ENCODE measurements at places on chromosomes 7 and 10. TPM values are rescaled to one million over a fixed set of nuclear protein-coding genes. Genes with fewer than 3 reads are reported as not detected.

Gene RPEL1
- total RNA-seq = not detected

- DNase-seq = no peak
Measured at GRCh38 chr7:33981226-33981625, 75.9 kb downstream of the BMPER start.

DNA sequence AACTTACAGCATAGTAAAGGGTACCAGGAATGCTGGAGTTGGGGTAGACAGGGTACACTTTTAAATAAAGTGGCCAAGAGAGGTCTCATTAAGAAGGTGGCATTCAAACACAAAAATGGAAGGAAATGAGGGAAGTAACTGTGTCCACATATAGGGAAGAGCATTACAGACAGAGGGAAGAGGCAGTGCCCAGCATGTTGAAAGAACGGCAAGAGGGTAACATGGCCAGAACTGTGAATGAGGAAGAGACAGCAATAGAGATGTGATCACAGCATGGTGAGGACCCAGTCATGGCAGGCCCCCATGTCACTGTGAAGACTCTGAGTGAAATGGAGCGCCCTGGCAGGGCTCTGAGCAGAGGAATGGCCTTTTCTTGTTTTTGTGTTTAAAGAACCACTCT is 35.1 kb upstream of the ZNRF2 start:
- DNase-seq = no peak

DNA sequence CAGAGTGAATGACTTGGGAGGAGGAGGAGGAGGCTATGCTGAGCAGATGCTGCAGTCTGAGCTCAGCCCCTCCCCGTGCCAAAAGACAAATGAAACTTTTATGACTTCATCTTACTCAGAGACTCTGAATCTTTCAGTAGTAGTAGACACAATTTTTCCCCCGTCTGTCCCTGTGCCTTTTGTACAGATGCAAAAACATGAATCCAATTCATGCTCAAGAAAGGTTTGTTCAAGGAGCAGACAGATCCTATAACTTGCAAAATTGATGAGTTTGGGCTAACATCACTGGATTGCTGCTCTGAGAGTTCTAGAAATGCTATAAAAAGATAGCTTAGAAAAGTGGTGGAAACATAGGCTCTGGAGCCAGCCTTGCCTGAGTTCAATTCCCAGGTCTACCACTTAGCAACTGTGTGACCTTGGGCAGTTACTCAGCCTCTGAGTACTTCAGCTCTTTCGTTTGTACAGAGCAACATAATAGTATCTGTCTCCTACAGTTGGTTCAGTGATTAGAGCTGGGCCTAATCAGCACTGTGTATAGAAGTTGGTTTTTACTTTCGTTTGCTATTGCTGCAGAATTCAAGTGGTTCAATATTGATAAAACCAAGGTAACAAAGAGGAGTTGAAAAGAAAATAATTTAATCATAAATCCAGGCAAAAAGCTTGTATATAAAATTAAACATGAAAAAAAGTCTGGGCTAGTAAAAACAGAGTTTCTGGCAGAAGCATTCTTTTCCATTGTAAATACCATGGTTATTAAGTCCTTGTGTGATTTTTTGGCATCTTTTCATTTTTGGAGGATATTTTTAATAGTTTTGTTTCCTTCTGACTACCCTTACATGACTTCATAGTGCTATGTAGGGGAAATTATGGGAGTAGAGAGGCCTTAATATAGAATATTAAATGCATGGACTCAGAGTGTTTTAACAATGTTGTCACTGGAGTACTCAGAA is 174.2 kb upstream of the ZNF32 start:
- no peak for DNase-seq

Gene PLEKHS1
- total RNA-seq = 23.6 TPM

GRCh38 chr7:95330204-95330960 is 6.0 kb upstream of the PON1 start:
- no peak for DNase-seq

DNA sequence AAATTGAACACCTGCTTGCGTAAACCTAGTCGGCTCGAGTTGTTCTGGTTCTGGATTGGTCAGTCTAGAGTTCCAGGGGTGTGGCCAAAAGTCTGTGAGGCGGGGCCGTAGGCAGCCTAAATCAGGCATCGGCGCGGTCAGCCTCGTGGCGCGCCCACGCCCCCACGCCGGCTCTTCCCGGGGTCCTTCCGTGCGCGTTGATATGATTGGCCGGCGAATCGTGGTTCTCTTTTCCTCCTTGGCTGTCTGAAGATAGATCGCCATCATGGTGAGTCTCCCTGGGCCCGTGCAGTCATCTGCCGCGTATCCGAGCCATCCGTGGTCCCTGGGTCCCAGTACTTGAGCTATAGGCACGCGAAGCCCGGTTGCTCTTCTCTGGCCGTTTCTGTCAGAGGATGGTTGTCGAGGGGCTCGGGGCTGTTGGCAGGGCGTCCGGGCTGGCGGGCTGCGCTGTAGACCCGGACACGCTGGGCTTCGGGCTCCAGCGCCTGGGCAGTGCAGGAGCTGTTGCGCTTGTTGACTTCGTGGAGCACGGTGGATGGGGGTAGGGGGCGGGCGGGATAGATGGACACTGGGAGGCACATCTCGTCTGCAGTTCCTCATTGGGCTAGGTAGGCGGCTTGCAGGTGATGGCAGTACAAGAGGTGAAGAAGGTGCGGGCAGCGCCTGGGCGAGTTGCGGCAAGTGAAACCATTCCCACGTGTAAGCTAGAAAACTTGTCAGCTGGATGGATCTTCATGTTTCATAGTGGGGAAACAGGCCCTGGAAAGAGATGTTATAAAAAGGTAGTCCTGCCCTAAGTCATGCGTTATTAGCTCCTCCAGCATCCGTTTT is at the start of gene RPS24:
TSS of gene RPS24 (plus strand) at position 227 of the 834 bp plus-strand sequence. CDS start at position 266, 39 bp downstream.
- peak; percentile 92 for DNase-seq

Gene TAS2R4
- 4.2 TPM for total RNA-seq

Gene RBM17
- 68.2 TPM for total RNA-seq

DNA sequence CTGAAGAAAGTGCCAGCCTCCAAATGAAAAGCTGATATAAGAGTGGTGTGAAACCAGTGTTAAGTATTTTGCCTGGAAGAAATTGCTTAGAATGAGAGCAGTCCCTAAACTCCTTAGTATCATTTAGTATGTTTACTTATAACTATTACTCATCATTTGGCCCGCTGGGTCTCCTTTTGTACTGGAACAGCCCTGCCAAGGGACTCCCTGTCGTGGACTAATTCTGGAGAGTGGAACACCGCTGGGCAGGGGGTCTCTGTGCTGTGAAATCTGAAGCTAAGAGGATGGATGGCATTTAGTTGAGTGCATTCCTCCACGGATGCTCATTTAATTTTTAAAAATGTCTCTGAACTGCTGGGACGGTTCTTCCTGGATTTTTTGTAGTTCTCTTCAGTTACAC is 889.9 kb upstream of the C7orf33 start:
- no peak for DNase-seq

DNA sequence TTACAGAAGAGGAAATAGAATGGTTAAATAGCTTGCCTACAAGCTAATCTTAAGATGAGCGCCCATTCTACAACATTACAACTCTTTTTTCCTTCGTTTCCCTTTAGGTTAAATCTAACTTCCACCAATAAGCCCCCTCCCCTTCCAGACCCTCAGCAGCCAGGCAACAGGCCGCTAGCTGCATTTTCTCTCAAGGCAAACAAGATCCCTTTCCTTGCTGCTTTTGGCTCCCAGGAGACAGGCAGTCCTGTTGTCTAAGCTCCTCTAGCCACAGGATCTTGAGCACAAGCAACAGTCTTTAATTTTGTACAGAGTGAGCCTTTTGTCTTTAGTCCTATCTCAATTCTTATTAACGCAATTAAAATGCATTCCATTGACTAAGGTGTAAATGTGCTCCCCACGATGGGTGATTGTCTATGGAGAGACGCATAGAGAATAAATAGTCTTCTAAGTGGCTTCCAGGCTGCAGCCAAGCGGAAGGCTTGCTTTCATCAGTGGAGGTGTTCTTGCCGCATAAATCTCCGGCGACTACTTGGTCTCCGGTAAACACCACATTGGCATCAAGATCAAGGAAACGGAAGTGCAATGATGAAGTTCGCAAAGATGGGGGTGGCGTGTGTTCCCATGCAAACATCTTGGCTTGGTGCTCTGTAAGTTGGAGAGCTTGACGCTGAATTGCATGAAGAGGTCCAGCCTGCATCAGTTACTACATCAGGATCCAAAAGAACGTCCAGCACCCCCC is 181.9 kb upstream of the LYZL2 start:
- no peak for DNase-seq

DNA sequence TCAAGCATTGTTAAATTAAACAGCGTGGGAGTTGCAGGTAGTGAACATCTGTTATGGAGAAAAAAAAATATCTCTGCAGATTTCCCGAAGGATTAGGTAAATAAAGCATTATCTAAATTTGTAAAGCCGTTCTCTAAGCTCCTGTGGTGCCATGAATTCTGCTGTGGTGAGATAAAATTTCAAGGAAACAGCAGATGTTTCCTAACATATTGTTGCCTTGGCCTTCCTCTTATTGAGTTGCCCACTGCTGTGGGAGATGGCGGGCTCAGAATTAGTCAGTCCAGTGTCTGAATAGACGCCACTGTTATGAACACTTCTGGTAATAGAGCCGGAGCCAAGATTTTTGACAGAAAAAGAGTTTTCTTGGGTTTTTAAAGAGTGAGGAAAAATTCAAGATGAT is 82.6 kb upstream of the ELMO1 start:
- DNase-seq = no peak

DNA sequence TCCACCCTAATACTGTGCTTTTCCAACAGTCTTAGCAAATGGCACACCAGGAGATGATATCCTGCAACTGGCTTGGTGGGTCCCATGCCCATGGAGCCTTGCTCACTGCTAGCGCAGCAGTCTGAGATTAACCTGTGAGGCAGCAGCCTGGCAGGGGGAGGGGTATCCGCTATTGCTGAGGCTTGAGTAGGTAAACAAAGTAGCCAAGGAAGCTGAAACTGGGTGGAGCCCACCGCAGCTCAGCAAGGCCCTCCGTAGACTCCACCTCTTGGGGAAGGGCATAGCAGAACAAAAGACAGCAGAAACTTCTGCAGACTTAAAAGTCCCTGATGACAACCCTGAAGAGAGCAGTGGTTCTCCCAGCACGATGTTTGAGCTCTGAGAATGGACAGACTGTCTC is 399.0 kb downstream of the CCSER2 start:
- no peak for DNase-seq

DNA sequence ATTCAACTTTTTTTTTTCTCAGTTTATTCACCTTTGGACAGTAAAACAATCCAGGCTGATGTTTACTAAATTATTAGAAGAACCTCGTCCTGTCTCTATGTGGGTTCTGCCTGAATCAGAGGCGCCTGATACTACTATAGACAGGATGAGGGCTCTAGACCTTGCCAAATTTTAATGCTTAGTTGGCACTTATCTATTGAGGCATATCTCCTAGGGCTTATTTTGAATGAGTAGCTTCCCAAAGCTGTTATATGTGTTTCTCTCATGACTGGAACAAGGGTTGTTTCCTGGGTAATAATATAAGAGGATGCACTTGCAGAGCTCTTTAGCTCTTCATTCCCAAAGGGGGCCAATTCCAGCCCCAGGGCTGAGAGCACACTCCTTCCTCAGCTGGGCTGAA is 23.6 kb downstream of the HECW1 start:
- no peak for DNase-seq

- DNase-seq = no peak
Measured at GRCh38 chr7:151252961-151253711, 4.6 kb upstream of the SMARCD3 start.

DNA sequence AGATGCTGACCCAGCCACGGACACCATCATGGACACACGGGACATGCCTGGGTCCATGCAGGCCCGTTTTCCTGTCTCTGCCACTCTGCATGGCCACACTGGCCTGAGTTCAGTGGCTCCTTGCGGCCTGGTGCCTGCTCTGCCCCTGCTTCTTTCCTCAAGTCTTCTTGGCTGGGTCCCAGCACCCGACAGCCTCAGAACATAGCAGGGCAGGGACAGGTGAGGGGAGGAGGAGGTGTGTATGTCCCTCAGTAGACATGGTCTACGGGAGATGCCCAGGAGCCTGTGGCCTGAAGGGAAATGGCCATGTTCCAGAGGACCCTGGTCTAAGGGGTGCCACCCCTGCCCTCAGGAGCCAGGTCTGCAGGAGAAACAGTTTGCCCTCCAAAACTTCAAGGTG is 2.2 kb upstream of the AQP1 start:
- no peak for DNase-seq

DNA sequence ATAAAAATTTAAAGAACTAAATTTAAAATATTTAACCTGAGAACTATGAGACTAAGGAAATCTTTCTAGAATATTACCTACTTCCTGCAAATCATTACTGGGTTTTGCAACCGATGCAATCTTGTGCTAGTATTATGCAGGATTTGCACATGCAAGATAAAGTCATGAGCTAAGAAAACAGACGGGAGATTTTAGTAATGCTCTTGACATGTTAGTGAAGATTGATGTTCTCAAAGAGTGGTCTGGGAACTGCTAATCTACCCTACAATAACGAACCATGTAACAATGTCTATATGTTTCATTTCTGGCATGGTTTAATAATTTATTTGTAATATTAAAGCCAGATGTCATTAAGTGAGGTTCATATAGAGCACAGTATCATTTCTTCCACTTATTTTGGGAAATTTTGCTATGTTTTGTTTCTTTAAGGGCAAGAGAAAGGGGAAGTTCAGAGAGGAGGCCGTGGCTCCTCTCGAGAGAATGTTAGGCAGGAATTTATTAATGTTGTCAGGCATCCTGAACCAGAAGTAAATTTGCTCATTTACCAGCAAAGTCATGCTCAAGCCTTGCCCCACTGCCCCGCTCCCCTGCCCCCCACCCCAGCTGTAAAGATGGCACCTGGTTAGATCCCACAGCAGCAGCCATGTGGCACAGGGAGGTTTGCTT is 22.8 kb downstream of the LRRC17 start:
- no peak for DNase-seq

Gene STEAP1
- total RNA-seq = 24.5 TPM

All from breast epithelium (tissue), 4 donors.